ENCODE measurements at places on chromosomes 11 and 22. TPM values are rescaled to one million over a fixed set of nuclear protein-coding genes. Genes with fewer than 3 reads are reported as not detected.

DNA sequence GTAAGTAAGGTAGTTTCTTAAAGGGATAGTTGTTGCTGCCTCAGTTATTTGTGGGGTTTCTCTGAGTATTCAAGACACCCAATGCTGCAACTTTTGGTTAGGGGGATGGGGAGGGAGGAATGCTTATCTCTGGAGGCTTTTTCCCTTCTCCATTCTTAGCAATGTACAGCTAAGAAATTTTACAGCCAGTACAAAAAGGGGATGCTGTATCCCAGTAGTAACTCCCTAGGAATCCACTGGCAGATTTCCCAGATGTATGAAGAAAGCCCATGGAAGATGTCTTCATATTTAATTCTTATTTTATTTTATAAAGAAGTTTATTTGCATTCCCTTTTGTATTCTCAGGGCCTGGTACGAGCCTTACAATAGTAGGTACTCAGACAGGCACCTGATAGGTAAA lies 154.8 kb downstream of the ENTHD1 start:
- no peaks in the 10 kb centered on the region for H3K27me3 ChIP-seq
- no peak overlapping the region for H3K4me3 ChIP-seq
- no peak overlapping the region for H3K27ac ChIP-seq
- no peaks in the 10 kb centered on the region for H3K36me3 ChIP-seq
- H3K4me1 ChIP-seq, result no peaks in the 10 kb centered on the region

The NXPE2 gene
- 0.99 TPM for total RNA-seq

DNA sequence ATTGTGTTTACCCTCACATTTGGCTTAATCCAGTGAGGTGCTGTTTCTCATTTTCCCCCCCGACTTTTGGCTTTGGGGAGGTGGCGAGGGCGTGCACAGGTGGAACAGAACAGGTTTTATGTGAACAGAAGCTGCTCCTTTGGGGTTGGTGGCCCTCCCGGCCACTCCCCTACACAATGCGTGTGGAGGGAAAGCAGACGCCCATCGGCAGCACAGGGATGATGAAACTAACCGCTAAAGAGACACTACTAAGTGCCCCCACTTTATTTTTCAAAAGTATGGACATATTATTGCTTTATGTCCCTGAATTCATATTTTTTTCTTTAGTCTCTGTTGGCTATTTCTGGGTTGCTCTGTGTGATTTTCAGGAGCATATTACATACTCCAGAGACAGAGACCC lies 160.9 kb downstream of the ENTHD1 start:
- no peaks in the 10 kb centered on the region for H3K27me3 ChIP-seq
- H3K4me3 ChIP-seq, result no peak overlapping the region
- DNase-seq, result no peak
- no peaks in the 10 kb centered on the region for H3K4me1 ChIP-seq
- no peaks in the 10 kb centered on the region for H3K36me3 ChIP-seq
- no peak overlapping the region for H3K27ac ChIP-seq

DNA sequence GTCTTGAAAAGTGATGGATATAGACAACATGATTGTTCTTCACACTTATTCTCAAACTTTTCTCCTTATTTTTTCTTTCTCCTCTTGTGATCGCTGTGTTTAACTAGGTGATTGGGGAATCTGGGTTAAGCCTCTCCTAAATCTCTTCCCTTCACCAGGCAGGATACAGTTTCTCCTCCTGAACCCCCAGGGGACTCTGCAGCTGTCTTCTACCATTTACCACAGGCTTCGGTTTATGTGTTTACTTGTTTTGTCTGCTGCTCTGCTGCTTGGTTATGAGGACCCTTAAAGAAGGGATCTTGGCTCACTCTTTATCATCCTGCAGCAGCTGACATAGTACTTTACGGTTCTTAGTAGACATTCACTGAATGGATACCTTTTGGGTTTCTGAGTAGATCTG lies 124.2 kb downstream of the NCAM1 start:
- H3K27ac ChIP-seq, result no peak overlapping the region
- H3K36me3 ChIP-seq, result no peaks in the 10 kb centered on the region
- H3K4me3 ChIP-seq, result no peak overlapping the region
- no peak for DNase-seq
- no peaks in the 10 kb centered on the region for H3K4me1 ChIP-seq
- H3K27me3 ChIP-seq, result no peaks in the 10 kb centered on the region

DNA sequence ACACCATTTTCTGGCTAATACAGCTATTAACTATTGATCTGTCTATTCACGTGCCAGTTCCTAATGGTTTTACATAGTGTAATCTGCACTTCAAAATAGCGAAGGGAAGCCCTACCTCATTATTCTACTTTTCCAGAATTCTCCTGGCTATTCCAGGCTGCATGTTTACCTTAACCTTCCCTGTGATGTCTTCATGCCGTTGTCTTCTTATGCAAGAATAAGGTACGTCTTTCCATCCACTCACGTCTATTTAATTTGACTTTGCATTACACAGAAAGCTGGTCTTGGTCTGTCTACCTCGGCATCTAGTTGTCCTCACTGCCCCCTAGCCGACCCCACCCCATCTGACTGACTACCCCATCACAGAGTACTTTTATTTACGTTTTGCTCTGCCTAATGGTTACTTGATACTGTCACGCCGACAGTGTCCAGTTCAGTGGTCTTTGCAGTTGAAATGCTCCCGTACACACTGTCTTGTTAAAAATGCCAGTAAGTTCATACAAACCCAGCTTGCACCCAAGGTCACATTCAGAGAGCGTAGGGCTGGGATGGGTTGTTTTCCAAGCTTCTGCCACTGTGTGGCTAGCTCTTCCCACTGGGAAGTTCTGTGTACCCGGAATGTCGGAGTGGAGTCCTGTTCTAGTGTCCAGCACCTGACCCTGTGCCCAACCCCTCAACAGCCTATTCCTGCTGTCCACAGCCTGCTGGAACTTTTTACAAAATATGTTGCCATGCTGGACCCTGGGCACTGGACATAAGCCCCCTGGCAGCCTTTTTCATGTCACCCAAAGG lies 15.0 kb downstream of the NEAT1 start:
- no peak overlapping the region for H3K27ac ChIP-seq
- H3K4me1 ChIP-seq, result no peaks in the 10 kb centered on the region
- H3K4me3 ChIP-seq, result no peak overlapping the region
- H3K36me3 ChIP-seq, result peaks cover 4% of the 10 kb centered on the region
- H3K27me3 ChIP-seq, result no peaks in the 10 kb centered on the region

DNA sequence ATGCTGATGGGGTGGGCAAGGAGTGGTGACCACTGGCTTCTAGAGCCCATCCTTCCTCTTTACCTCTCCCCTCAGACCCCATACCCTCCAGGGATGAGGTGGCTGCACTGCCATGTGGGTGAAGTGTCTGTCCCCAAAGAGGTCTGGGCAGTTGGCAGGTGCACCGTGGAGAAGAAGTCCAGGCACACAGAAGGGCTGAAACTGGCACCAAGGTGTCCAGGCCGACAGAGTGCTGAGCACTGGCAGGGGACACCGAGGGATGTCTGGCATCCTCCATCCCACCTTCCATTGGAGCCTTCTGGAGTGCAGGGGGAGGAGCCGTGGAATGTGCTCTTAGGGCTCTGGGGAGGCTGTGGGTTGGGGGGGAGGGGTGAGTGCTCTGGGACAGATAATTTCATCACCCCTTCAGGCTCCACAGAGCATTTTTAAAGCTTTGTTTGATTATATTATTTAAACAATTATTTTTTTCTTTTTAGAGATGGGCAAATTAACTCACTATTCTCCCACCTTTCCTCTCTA lies 37.9 kb downstream of the PKNOX2 start:
- no peak overlapping the region for H3K27ac ChIP-seq
- no peak overlapping the region for H3K4me3 ChIP-seq
- H3K36me3 ChIP-seq, result no peaks in the 10 kb centered on the region
- H3K27me3 ChIP-seq, result no peaks in the 10 kb centered on the region
- DNase-seq, result no peak
- no peaks in the 10 kb centered on the region for H3K4me1 ChIP-seq

DNA sequence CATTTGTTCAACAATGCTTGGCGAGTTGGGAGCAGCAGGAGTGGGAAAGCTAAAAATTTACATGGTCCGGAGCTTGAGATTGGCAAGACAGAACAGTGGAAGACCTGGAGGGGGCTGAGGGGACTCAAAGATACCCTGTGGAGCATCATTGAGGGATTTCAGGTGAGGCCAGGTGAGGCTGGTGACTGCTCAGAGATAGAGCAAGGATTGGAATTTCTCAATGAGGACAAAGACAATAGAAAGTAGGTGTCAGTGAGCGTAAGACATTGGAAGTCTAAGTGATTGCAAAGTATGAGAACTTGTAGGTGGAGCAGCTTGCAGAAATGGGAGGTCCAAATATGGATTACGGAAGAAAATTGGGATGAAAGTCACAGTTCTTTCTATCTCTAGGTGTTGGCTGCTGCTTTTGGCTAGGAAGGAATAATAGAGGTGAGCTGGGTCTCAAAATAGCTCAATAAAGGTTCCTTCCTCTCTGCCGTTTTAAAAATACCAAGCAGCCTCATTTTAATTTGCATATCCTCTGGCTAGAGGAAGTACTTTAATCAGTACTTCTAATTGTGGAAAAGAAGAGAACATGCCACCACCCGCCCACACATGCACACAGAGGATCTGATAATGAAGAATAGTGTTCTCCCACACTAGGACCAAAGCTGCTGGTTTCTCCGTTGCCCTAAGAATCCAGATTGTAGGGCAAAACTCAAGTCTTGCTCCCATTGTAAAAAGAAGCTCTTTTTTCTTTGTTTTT lies 41.8 kb upstream of the SORL1-AS1 start:
- H3K4me3 ChIP-seq, result no peak overlapping the region
- DNase-seq, result no peak
- H3K36me3 ChIP-seq, result no peaks in the 10 kb centered on the region
- H3K27ac ChIP-seq, result no peak overlapping the region
- no peaks in the 10 kb centered on the region for H3K4me1 ChIP-seq

The ANKK1 gene
- 0.57 TPM for total RNA-seq

- H3K4me1 ChIP-seq, result no peaks in the 10 kb centered on the region
- H3K36me3 ChIP-seq, result peaks cover 15% of the 10 kb centered on the region
- no peaks in the 10 kb centered on the region for H3K27me3 ChIP-seq
- H3K27ac ChIP-seq, result no peak overlapping the region
These were observed 19.3 kb downstream of the HPS4 start for GRCh38 chr22:26464312-26464711.

The DNAJB7 gene
- not detected for total RNA-seq

The SERHL2 gene
- 2.0 TPM for total RNA-seq

The PRG3 gene
- not detected for total RNA-seq

The BACE1-AS gene
- total RNA-seq, result 9.8 TPM

The KRTAP5-1 gene
- not detected for total RNA-seq

The UBQLN3 gene
- total RNA-seq, result 0.99 TPM

DNA sequence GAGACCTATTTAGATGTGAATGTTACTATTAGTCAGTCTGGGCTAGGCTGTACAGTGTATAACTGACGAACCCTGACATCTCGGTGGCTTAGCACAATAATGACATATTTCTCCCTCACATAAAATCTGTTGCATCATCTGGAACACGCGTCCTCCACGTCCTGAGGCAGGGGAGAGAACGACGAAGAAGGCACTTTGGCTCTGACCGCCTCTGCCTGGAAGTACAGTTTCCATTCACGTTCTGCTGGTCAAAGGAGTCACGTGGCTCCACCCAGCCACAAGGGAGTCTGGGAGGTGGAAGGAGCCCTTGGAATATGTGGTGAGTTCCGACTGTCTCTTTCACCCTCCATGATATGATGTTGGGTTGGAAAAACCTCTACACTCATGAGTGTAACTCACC lies 55.1 kb upstream of the CD82 start:
- no peak overlapping the region for H3K27ac ChIP-seq
- no peaks in the 10 kb centered on the region for H3K27me3 ChIP-seq
- H3K4me1 ChIP-seq, result no peaks in the 10 kb centered on the region
- H3K4me3 ChIP-seq, result no peak overlapping the region
- H3K36me3 ChIP-seq, result no peaks in the 10 kb centered on the region

The CADM1 gene
- total RNA-seq, result 7.6 TPM

DNA sequence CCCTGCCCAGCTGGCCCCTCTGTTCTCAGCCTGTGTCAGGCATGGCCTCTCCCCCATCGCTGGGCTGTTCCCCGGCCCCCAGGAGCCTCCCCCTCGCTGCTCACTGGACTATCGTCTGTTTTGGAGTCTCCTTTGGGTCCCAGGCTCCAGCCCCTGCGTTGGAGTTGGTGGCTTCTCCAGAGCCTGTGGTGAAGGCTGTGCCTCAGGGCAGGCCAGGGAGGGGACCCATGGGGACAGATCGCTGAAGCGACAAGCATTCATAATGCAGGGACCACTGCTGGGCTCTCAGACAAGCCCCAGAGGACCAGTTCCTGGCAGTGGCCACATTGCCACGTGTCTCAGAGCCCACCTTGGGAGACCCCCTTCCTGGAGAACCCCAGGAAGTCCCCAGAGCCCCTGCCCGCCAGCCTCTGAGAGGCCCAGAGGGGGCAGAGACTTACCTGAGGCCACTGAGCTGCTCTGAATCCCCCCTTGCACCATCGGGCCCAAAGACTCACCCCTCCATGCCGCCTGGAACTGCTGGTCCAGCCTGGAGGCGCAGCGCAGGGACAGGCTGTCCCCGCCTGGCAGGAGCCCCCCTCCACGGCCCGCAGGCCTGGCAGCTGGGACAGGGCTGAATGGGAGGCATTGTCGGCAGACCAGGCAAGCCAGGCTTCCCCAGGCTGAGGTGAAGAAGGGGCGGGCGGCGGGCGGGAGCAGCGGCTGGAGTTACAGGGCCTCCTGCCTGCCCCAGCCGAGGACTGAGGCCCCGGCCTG lies at the start of gene CHADL:
Gene CHADL, minus strand, starts transcription at position 555 of the 756 bp plus-strand sequence. Its CDS starts 50 bp downstream, at position 505.
- no peaks in the 10 kb centered on the region for H3K4me1 ChIP-seq
- no peak for DNase-seq
- no peak within 1 kb of the TSS for H3K4me3 ChIP-seq
- H3K27me3 ChIP-seq, result no peaks in the 10 kb centered on the region
- no peak within 1 kb of the TSS for H3K27ac ChIP-seq
- H3K36me3 ChIP-seq, result no peaks in the 10 kb centered on the region

DNA sequence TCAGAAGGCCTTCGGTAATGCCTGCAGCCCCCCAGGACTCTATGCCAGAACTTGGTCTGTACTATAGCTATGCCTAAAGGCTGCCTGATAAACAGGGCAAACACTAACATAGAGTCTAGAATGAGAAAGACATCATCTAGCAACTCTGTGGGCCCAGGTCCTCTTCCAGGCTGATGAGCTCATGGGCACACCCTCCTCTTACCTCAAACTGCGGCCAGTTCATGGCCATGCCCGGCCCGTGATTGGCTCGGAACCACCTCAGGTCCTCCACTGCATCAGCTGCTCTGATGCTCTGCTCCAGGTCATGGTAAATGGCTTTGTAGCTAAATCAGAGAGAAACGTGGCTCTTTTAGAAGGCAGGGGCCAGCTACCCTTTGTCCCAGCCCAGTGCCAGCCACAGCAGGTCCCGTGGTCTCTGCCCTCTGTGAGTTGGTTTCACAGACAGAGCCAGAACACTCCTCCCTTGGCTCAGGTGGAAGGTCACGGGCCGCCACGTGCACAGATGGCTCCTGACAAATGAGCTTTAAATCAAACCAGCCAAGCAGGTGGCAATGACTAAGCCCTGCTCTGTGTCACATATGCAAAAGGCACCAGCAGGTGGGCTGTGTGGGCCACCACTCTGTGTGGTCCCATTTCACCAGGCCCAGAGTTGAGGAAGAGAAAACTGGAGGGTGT lies 25.0 kb upstream of the ARFGAP3 start:
- H3K27ac ChIP-seq, result no peak overlapping the region
- H3K36me3 ChIP-seq, result peaks cover 7% of the 10 kb centered on the region
- no peak for DNase-seq
- no peaks in the 10 kb centered on the region for H3K27me3 ChIP-seq

The ENTHD1 gene
- total RNA-seq, result not detected

GRCh38 chr11:67060111-67060522 lies 3.5 kb downstream of the RHOD start:
- no peak overlapping the region for H3K27ac ChIP-seq
- H3K4me1 ChIP-seq, result no peaks in the 10 kb centered on the region
- DNase-seq, result no peak
- no peaks in the 10 kb centered on the region for H3K36me3 ChIP-seq
- H3K27me3 ChIP-seq, result no peaks in the 10 kb centered on the region
